ENCODE measurements at places on chromosomes 2 and 18.

- DNase-seq, result no peak
These were observed 74.8 kb downstream of the AKAIN1 start for GRCh38 chr18:5122272-5122671.

GRCh38 chr2:20091305-20091991 is 40.0 kb upstream of the LAPTM4A start:
- DNase-seq, result no peak

- DNase-seq, result no peak
These were observed 22.9 kb downstream of the DARS1 start for GRCh38 chr2:135962366-135963123.

- peak; percentile 72 for DNase-seq
These were observed at the start of gene DNMT3A for GRCh38 chr2:25341753-25342371. DNMT3A (minus strand) TSS chr2:25341925; CDS start chr2:25313984, 27,941 bp downstream.

DNA sequence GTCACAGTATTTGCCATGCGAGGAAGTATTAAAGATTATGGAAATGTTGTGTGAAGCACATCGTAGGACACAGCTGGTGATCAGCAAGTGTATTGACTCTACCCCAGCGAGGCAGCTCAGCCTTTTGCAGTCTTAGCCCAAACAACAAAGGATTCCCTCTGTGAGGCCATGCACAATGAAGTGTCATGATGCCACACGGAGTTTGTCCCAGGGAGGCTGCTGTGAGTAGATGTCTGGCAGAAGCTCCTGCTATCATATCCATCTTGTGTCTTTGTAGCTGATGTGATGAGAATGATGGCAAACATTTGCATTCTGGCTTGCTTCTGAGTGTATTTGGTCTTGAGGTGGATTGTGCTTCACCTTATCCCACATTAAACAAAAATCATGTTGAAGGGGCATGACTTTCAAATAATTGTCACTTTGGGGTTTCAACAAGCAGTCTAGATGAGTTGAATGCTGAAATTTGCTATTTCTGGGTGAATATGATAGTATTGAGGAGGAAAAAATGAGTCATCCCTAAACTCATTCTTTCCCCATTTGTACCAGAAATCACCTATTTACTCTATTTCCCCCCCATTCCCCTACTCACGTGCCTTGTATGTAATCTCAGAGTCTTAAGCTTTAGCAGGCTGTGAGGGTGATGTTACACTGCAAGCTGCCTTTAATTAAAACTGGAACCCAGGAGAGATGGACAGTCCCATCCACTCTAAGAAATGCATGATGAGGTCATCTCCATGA is 273.5 kb downstream of the RNF144A start:
- DNase-seq, result no peak

DNA sequence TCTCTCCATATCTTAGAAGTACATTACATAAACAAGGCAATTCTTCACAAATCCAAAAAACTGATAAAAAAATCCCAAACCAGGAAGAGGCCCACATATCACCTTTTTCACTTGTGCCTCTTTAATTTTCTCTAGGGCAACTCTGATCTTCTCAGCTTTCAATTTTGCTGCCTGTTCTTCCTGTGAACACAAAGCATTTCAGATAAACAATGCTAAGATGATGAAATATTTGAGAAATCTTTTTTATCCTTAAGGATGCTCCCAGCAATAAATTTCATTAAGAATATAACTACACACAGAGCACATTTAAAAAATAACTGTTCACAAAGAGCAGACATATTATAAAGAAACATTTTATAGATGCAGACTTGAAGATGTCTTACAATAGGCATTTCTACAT is 73.4 kb downstream of the RAPH1 start:
- no peak for DNase-seq

DNA sequence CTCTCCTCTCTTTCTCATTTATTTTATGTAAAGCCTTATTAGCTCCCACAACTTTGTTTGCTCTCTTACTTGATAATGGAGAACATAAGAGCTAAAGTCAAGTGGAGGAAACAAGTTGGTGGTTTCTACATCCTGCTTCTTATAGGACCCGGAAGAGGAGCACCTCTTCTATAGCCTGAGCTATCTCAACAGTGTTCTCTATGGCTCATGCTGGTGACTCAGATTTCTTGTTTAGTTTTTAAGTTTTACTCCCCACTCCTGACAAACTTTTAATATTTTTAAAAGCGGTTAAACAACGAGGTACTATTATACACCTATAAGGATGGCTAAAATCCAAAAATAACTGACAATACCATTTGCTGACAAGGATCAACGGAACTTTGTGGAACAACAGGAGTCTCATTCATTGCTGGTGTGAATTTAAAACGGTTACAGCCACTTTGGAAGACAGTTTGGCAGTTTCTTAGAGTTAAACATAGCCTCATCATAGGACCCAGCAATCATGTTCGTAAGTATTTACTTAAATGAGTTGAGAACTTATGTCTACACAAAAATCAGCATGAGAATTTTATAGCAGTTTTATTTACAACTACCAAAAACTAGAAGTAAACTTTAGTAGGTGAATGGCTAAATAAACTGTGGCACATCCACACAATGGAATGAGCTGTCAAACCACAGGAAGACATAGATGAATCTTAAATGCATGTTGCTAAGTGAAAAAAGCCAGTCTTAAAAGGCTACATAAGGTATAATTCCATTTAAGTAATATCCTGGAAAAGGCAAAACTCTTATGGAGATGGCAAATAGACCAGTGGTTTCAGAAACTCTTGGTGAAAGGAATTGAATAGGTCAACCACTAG is 12.7 kb upstream of the CDC42EP3 start:
- DNase-seq, result no peak

DNA sequence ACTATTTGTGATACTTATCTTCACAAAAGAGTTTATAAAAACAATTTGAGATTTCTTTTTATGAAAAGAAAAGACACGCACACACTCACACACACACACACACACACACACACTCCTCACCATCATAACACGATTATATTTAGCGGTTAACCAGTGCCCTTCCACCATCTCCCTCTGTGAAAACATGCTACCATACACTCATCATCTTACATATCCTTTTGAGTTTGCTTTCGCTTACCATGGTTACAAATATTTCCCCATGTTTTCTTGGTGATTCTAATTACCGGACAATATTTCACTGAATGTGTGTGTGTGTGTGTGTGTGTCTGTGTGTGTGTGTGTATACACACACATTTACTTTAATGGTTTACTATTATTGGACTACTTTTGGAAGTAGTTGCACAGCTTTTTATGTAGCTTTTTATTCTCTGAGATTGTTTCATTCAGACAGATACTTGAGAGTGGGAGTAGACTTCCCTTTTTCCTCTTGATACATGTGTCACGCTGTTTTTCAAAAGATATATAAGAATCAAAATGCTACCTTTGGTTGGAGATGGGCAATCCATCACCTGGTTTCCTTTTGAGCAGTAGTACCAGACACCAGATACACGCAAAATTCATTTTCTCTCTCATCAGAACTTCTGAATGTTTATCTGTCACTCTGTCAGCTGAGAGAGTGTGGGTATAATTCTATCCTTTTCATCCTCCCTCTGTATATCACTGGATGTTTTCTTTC is 138.1 kb downstream of the SETBP1 start:
- DNase-seq, result peak; percentile 18

GRCh38 chr2:17355608-17356329 is 162.5 kb downstream of the RAD51AP2 start:
- no peak for DNase-seq

DNA sequence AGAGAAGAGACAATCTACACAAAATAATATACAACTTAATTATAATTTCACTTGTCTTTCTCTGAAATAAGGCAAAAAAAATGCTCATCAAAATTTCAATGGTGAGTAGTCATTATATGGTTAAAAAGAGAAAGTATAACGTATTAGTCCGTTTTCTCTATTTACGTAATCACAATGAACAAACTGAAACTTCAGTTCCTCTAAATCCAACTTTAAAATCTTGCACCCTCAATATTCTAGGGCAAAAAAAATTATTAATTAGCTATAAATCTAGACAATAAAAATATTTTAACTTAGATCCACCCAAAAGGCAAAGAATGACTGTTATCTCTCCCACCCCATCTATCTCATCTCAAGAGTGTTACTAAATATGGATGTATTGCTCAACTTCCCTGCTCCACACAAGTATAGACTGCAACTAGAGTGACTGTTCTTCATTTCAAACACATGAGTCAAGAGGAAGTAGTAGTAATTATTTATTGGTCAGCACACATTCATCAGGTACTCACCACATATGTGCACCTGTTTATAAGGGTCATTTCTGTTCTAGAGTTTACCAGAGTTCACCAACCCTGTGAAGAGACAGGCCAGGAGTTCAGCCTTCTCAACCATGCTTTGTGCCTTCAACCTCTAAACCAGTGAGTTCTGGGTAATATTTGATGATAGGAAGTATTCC is 36.4 kb downstream of the STK39 start:
- no peak for DNase-seq

DNA sequence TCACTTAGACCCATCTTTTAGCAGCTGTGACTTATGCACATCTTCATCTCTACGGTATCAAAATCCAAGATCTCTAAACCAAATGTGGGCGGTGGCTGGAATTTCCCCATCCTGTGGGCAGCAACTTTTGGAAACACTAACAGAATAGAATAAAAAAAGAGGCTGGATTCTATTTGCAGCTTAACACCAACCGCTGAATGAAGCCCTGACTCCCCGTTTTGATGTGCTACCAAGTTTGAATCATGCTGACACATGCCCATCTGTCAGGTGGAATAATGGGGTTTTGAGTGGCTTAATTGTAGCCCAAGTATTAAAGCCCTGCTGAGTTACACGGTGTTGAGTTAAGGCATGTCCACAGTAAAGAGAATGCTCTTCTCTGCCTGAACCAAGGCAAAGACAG is 165.2 kb downstream of the MTCL1 start:
- no peak for DNase-seq

DNA sequence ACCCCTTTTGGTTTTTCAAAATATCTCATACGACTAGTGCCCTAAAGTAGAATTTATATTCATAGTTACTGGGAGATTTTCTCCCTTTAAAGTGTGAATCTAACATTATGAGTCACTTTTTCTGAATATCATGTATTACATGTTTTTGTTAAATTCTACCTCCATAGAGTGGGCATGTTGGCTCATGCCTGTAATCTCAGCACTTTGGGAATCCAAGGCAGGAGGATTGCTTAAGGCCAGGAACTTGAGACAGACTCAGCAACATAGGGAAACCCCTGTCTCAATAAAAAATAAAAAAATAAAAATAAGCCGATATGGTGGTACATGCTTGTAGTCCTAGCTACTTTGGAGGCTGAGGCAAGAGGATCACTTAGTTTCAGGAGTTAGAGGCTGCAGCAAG is 45.3 kb upstream of the UNC80 start:
- no peak for DNase-seq

- DNase-seq, result no peak
These were observed 25.8 kb downstream of the KIF1A start for GRCh38 chr2:240794178-240794721.

- DNase-seq, result no peak
These were observed 198.5 kb downstream of the UBE2E3 start for GRCh38 chr2:181178823-181179412.

GRCh38 chr18:79887181-79888000 is 64.1 kb downstream of the SLC66A2 start:
- no peak for DNase-seq

GRCh38 chr2:218404351-218405085 is 4.8 kb downstream of the CTDSP1 start:
- DNase-seq, result no peak

DNA sequence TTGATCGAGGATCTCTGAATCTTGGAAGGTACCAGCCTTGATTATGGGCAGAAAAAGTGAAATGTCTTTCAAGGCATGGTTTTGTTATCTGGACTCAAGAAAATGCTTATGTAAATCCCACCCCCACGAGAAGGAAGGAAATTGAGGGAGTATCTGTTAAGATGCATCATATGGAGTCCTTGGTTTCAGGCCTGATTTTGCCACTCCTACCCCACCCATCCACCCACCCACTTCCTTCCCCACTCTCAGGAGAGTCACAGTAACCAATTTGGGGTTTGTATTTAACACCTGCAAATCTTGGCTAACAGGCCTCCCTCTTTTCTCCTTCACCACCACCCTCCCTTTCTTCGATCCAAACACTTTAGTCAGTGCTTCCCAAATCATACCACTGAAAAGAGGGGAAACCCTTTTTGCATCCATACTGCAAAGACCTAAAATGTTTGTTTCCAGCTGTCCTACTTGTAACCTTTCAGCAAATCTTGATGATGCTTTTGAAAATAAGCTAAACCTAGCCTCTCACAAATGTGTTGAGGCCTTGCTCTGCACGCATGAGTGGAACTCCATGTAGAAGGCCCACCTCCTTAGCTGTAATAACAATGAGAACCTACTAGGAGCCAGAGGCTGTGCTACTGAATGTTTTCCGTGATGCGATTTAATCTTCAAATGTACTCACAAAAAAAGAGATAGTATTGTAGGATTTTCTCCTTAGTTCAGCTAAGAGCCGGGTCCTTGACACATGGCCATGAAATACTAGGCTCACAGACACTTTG is 34.8 kb downstream of the POU3F3 start:
- no peak for DNase-seq

DNA sequence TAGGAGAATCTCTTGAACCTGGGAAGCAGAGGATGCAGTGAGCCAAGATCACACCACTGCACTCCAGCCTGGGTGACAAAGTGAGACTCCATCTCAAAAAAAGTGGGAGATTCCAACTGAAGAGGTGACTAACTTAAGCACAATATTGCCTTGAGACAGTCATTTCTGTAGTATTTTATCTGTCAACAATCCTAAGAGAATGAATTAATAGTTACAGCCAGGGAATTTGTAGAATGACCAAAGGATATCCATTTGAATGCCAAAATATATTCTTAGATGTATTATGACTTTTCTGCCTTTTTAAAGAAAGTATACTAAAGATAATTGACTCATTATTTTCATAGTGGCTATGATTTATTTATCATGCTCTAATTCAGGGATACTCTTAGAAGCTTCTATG is 40.7 kb upstream of the CCDC150 start:
- DNase-seq, result no peak

DNA sequence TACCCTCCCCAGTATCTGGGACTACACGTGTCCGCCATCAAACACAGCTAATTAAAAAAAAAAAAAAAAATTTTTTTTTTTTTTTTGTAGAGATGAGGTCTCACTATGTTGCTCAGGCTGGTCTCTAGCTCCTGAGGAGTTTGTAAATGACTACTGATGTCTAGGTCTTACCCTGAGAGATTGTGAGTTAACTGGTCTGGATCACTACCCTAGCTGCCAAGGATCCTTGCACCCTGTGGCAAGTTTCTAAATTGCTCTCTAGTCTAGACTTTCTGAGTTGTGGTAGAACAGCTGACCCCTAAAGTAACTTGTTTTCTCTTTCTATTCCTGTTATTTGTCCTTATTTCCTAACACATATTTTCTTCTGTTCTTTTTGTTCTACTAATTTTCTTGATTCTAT is 44.5 kb downstream of the ABHD3 start:
- no peak for DNase-seq

GRCh38 chr2:113967272-113967671 is 77.4 kb downstream of the ACTR3 start:
- no peak for DNase-seq
